HAP-1 (cell line): ENCODE measurements at places on chromosomes 4 and X.
A peak's percentile ranks its signal among the peaks of the same experiment; 100 is the strongest.

- peak; percentile 42 for DNase-seq
Observed at GRCh38 chrX:133448512-133449076, 33.3 kb upstream of the GPC4 start.

DNA sequence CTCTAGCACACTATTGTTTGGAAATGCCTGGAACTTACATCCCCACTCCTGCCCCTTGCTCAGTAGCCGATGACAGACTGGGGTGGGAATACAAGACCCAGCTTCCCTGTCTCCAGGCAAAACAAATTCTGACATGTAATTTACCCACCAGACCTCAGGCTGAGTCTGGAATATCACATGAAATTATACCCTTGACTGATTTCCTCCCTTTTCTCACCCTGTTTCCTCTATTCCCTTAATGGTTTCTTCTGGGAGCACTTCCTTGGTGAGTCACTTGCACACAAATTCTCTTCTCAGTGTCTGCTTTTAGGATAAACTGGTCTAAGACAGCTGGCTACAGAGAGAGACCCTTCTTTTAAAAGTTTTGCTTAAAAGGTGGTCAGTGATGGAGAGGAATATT is 65.8 kb upstream of the DIPK2B start:
- no peak for DNase-seq

DNA sequence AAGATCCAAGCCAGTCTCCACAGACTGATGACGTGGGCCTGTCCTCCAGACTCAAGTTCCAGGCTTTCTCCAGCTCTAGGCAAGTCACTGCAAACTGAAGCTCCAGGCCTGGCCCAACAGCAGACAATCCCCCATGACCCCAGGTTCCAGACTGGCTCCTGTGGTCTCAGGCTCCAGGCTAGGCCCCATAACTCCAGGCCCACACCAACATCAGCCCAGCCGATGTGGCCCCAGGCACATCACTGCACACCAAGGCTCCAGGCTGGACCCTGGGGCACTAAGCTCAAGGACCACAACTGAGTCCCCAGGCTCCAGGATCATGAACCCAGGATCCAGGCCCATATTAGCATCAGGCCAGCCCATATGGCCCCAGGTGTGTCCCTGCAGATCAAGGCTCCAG is 143.6 kb downstream of the COX7B2 start:
- no peak for DNase-seq

GRCh38 chrX:120426599-120426998 is 42.5 kb downstream of the LAMP2 start:
- DNase-seq: no peak

- no peak for DNase-seq
Observed at GRCh38 chr4:26035921-26036320, 121.9 kb downstream of the SMIM20 start.

DNA sequence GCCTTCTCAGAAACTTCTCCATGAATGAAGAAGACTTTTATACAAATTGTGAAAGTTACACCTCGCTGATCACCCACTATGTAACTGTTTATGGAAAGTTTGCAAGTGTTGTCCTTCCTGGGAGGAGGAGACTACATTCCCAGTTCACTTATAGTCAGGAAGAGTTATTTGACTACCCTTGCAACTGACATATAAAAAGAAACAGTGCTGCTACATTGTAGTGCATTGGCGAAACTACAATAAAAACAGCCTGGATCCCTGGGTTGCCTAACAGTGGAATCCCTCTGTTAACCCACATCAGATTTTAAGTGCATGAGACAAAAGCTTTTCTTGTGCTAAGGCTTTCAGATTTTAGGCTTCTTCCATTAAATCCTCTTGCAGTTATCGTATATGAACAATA is 30.4 kb downstream of the MAGEB10 start:
- no peak for DNase-seq

GRCh38 chrX:36434522-36434921 is 515.0 kb downstream of the CFAP47 start:
- DNase-seq: no peak

DNA sequence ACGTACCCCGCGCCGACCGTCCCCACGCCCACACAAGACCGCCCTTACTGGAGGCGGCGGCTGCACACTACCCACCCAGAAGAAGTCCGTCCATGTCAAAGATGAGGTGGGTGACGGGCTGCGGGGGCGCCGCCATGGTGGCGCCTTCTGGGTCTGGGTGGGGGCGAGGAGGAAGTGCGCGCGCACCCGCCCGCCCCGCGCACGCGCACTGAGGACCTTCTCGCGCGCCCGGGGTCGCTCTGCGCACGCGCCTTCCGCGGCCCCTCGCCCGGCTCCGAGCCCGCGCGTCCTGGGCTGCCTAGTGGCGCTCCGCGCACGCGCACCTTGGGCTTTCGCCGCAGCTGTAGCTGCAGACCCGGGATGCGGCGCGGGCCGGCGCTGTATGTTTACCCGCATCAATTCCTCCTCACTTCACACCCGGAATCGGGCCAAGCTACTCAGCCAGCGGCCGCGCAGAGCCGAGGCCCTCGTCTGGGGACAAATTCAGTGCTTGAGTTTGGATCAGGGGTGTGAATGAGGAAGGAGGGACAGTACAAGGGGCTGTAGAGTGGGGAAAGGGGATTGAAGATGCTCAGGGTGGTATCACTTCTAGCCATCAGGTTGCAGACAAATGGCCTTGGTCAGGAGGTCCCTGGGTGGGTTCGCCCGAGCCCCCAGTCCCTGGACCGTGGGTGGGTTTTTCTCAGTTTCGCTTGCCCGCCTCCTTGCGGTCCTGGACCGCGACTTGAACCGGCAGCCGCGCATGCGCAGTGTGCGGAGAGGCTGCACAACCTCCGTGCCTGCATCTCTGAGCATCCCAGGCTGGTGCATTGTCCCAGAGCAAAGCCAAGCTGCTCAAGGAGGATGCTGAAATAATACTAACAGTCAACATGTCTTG is at the start of gene PUDP:
Gene PUDP, minus strand, starts transcription at position 176 of the 877 bp plus-strand sequence. Its CDS starts 40 bp downstream, at position 136.
- DNase-seq: peak; percentile 90

- DNase-seq: no peak
Observed at GRCh38 chrX:357693-358471, 28.8 kb downstream of the PPP2R3B start.

DNA sequence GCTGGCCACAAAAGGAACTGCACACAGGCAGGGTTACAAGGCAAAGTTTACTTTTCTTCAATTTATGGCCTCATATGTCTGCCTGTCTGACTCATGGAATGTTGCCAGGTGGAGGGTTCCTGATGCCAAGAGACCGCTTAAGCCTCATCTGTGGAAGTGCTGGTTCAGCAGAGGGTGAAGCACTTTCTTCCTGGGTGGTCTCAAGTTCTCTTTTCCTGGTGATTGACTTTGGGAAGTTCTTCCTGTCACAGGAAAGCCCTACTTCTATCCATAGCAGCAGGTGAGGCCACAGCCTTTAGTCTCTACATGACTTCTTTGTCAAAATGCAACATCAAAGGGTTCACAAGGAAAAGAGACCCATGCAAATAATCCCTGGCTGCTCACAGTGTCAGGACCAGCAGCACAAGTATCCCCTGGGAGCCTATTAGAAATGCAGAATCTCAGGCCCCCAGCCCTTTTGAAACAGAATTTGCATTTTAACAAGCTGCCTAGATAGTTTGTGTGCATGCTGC is 81.4 kb upstream of the IGFBP7 start:
- DNase-seq: no peak

GRCh38 chr4:19945501-19945900 is 306.2 kb upstream of the SLIT2 start:
- no peak for DNase-seq

DNA sequence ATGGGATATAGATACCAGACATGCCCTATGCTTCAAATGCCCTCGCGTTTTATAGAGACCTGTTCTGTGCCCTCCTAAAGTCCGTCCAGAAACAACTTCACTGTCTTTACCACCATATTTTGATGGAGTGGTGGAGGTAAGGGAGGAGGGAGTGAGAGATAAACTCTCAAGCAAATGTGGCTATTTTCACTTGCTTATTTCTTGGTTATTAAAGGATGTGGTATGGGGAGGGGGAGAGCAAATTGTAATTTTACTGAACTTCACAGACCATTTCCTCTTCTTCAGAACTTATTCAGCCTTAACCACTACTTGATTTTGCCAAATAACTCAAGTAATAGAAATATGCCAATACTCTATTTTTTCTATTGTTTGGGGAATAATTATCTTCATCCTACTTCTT is 31.5 kb downstream of the GPR174 start:
- no peak for DNase-seq

- no peak for DNase-seq
Observed at GRCh38 chr4:99324979-99325378, 3.8 kb upstream of the ADH1B start.

DNA sequence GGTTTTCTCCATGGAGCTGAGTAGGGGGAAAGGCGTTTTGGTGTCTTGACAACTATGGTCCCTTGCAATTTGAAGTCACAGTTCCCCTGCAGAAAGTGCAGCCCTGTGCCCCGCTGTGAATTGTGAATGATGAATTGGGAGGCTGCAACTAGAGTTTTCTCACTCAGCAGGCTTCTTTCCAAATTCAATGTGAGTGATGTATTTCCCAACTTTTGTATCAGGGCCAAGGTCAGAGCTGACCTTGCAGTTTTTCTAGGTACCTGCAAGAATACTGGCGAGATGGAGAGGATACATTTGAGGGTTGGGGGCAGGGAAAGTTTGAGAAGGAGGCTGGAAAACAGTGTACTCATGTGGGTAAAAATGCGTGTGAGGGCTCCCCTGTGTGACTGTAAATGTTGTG is 11.7 kb downstream of the PHEX start:
- no peak for DNase-seq
